Camera-type eye (tissue), 1 donor: ENCODE measurements at places on chromosomes 13 and 19. TPM values are rescaled to one million over a fixed set of nuclear protein-coding genes. Genes with fewer than 3 reads are reported as not detected.

SERPINE3 gene
- total RNA-seq, result 9.9 TPM

EPS8L1 gene
- total RNA-seq, result 8.7 TPM

LILRB1 gene
- 0.71 TPM for total RNA-seq

NTF4 gene
- 0.93 TPM for total RNA-seq

CPAMD8 gene
- total RNA-seq, result 110 TPM

SUGT1 gene
- 82.7 TPM for total RNA-seq
